ENCODE measurements at places on chromosomes 2 and 18.

GRCh38 chr2:39948016-39948719 is 169.1 kb upstream of the THUMPD2 start:
- no peak for DNase-seq

DNA sequence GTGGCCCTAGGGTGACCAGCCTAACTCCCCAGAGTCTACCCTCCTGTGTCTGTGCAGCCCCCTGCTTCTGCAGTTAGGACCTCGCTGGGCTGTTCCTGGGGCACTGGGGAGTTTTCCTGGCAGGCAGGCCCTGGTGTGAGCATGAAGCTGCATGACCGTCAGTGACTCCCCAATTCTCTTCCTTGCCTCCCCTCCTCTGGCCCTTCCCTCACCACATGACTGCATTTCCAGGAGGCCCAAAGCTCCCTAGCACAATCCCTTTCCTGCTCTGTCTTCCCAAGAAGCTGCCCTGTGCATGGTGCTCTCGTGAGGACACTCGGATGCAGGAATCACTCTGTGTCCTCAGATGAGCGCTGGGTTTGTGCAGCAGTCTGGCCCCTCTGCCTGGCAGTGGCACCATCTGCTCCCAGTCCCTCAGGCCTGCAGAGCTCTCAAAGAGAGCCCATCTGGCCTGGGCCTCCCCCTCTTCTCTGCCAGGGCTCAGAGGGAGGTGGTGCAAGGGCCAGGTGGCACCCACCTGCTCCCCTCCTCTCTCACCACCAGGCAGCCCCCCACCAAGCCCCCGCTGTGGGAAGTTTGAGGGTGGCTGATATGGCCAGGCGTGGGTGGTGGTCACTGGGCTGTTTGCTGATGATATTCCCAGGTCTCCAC is 125.6 kb upstream of the HS6ST1 start:
- no peak for DNase-seq

GRCh38 chr18:58624011-58624410 is 4.9 kb downstream of the ALPK2 start:
- DNase-seq = no peak

DNA sequence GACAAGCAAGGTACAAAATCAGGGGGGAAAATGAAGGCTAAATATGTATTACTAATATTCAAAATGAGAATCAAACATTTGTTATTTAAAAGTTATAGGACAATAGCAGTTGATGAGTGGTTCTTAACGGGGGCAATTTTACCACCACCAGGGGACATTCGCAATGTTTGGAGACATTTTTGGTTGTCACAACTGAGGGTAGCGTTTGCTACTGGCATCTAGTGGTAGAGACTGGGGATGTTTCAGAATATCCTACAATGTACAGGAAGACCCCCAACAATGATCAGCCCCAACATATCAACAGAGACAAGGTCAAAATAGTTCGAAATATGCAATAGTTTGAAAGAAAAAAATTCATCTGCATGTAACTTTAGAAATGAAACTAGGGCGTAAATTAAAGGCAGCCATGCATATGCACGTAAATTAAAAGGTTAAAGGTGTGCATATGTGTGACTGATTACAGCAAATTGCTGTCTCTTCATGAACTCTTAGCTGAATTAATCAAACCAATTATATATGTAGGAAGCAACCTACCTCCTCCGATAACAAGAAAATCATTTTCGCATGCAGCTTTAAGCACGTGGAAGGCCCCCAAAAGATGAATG is 61.2 kb upstream of the CUL3 start:
- peak; percentile 15 for DNase-seq

- no peak for DNase-seq
These were observed 27.1 kb downstream of the NCK2 start for GRCh38 chr2:105771836-105772235.

DNA sequence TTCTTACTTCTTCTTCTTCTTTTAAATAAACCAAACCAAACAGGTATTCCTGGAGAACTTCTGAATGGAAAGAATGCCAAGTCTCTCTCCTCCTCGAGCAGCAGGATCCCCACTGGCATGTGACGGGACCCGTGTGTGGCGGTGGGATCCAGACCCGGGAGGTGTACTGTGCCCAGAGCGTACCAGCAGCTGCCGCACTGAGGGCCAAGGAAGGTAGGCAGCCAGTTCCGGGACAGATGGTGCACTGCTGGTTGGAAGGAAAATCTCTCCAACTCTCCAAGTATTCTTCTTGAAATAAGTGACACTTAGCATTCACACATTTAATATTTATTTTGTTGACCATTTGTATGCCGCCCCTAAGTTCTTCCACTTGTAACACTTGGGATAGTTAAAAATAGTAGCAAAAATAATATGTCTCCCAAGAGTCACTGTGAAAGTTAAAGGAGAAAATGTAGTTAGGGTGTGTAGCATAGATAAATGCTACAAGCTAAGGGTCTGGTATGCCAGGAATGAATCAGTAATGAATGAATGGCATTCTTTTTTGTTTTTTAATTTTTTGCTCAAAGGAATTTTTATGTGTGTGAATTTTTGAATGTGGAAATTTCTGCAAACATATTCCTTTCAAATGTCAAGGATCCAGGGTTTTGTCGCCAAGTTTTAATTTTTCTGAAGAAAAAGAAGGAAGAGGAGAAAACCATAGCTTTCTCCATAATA is 349.9 kb downstream of the THSD7B start:
- no peak for DNase-seq

DNA sequence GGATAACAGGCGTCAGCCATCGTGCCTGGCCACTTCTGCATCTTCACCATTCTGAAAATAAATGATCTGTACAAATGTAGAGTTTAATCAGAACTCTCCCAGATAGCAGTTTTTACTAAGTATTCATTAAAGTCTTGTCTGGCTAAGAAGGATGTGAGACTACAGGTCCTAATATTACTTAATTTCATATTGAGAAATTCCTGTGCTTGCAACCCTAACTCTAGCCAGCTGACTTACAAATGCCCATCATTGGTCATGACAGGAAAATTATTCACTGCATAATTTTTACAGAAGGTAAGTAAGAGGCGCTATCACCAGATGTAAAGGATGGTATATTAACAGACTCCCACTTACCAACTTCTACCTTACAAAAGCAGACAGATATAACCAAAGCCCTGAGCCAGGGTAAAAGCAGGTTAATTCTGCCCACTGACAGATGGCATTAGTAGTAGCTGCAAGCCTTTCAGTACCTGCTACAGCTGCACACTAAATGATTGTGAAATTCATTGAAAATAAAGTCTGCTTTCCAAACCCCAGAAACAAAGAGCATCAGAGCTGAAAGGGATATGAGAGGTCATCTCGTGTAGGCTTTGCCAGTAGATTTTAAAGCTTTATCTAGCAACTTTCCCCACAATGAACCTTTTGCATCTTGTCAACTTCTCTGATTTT is 271.3 kb upstream of the STON1 start:
- no peak for DNase-seq

GRCh38 chr2:203035879-203036470 is 21.3 kb downstream of the NBEAL1 start:
- no peak for DNase-seq

GRCh38 chr2:119224391-119225104 is 914 bp downstream of the STEAP3 start:
- DNase-seq = no peak

GRCh38 chr2:45207101-45207500 is 197.8 kb upstream of the SIX2 start:
- no peak for DNase-seq

DNA sequence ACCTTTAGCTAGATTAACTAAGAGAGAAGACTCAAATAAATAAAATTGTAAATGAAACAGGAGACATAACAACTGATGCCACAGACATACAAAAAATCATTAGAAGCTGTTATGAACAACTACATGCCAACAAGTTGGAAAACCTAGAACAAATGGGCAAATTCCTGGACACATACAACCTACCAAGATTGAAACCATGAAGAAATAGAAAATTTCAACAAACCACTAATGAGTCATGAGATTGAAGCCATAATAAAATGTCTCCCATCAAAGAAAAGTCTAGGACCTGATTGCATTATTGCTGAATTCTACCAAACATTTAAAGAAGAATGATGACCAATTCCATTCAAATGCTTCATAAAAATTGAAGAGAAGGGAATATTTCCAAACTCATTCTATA is 54.3 kb downstream of the ST3GAL5 start:
- DNase-seq = no peak

DNA sequence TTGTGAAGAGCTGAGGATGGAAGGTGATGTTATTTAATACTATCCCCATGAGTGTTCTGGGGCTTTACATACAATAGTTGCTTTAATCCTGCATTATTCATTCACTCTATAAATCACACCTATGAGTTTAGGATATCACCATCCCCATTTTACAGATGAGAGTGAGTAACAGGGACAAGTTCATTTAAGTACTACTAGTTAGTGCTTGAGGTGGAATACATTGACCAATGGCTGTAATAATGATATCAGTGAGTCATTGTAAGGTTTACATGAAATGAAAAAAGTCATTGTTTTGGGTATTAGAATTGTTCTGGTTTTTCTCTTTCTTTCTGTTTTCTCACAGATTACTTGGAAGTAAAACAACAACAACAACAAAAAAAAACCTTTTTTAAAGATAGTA is 42.5 kb downstream of the TANC1 start:
- no peak for DNase-seq

- DNase-seq = no peak
These were observed 117.6 kb downstream of the ZNF407 start for GRCh38 chr18:74715306-74715705.

DNA sequence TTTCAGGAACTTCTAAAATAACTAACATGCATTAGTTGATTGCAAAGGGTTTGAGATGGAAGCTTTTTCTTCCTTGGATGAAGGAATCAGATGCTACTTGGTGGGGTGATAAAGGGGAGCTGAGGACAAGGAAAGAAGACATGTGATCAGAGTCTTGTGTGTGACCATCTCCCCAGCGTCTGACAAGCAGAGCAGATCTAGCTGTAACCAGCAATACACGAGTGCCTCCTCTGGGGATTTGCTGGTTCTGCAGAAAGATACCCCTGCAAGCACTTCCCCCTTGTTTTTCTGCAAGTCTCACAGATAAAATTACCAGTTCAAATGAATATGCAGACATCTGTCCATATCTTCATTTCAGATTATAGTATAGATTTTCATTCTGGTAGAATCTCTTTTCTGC is 2.7 kb downstream of the CDH7 start:
- peak; percentile 38 for DNase-seq

- no peak for DNase-seq
These were observed 56.9 kb downstream of the RRM2 start for GRCh38 chr2:10179422-10179821.

GRCh38 chr2:84905181-84906107 is at the start of gene TMSB10:
Gene TMSB10, plus strand, starts transcription at chr2:84905656.
- DNase-seq = peak; percentile 87

DNA sequence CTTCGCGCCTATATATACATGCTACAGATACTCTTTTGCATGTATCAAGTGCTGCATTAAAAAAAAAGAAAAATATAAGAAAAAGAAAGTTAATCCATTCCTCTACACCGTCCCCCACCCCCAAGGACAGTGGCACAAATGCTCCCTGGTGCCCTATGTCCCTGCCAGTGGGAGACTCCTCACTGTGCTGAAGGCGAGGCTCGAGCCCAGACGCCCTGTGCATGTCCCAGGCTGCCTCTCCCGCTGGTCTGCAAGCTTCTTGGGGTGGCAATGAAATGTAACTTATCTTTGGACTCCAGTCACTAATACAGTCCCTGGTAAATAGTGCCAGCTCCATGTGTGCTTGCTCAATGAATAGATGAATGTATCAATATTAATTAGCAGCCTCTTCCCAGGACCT is 185.6 kb upstream of the SMAD2 start:
- DNase-seq = no peak

DNA sequence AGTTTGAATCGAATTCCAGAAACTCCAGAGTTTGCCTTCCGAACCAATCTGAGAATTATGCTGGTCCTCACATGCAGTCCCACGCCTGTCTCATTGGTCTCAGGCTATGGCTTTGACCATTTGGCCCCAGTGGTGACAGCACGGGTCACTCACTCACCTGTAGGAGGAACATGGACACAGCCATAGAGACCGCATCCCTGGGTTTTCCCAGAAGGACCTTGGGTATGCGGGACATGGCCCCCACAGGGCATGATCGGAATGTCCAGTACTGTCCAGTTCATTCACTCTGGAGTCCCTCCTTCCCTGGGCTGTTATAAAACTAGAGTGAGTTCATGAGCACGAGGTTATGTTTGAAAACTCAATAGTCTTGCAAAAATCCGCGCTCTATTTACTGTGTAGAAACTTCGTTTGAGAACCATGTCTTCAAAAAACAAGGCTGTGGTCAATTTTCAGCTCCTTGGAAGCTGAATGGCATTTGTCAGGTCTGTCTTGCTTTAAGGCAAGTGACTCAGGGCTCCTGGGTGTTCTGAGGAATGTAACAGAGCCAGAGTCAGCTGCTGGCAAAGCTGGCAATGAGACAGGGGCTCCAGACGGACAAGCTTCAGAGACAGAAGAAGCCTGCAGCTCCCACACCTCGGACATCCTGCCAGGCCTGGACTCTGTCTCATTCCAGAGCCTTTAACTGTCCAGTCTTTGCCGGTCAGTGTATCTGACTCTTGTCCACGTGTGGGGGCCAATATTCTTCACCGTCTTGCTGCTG is 86.7 kb upstream of the TMEM18 start:
- DNase-seq = peak; percentile 22

DNA sequence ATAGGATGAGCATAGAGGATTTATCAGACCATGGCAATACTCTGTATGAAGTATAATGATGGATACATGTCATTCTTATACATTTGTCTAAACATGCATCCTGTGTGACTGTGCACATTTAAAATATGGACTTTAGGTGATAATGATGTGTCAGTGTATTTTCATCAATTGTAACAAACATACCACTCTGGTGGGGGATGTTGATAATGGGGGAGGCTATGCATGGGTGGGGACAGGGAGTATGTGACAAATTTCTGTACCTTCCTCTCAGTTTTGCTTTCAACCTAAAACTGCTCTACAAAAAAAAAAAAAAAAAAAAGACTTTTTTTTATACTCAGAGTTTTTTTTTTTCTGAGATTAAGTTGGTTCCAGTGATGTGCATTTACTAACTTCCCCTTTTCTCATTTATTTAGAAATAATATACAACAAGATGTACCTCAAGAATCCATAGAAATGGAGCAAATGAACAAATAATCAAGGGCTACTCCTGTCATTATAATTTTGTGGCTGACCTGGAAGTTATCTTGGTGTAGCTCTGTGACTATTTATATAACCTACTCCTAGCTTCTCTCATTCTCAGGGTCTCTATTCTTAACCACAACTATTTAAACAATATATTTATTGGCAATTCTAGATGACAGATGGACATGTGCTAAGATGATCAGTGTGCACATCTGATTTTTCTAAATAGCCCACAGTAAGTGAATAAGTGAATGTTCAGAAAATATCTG is 108.9 kb upstream of the ITGA4 start:
- no peak for DNase-seq

DNA sequence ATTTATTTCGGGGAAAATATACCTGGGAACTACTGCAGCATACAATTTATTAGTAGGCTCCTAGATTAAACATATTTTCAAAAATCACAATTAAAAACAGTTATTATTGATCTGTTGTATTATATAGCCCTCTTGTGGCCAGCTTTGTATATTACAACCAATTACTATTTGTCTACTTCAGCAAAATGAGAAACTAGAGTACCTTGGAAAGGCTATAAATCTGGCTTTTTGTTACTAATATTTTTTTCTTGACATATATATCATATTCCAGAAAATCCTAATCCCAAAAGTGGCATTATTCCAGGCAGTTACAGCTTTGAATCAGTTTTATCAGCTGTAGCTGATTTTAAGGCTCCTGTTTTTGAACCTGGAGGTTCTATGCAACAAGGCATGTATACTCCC is 101.2 kb downstream of the UBR3 start:
- peak; percentile 56 for DNase-seq

- peak; percentile 17 for DNase-seq
These were observed 15.1 kb upstream of the BOD1L2 start for GRCh38 chr18:57131782-57132181.

Data from MCF 10A (cell line).